ENCODE measurements at places on chromosomes 1 and 21.

GRCh38 chr1:175195281-175195680 lies 2.7 kb upstream of the KIAA0040 start:
- DNase-seq, result no peak

GRCh38 chr1:21912038-21912758 lies 24.9 kb downstream of the HSPG2 start:
- no peak for DNase-seq

DNA sequence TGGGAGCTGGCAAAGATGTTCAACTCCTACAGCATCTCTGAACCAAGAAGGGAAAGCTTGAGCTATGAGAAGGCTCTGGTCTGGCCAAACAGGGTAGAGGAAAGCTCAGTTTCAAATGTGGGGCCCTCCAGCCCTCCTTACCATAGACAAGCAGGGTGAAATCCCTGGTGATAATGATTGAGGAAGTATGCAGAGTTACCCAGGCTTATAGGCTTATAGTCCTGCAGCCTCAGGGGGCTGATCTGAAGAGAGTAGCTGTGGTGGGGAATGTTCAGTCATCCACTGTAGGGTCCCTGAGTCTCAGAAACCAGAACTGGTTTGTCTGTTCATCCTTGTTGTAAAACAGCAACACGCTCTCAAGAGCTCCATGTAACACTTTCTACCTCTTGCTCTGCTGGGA lies 19.8 kb upstream of the LY9 start:
- no peak for DNase-seq

GRCh38 chr1:205582046-205582445 lies 49.8 kb downstream of the ELK4 start:
- DNase-seq, result no peak

DNA sequence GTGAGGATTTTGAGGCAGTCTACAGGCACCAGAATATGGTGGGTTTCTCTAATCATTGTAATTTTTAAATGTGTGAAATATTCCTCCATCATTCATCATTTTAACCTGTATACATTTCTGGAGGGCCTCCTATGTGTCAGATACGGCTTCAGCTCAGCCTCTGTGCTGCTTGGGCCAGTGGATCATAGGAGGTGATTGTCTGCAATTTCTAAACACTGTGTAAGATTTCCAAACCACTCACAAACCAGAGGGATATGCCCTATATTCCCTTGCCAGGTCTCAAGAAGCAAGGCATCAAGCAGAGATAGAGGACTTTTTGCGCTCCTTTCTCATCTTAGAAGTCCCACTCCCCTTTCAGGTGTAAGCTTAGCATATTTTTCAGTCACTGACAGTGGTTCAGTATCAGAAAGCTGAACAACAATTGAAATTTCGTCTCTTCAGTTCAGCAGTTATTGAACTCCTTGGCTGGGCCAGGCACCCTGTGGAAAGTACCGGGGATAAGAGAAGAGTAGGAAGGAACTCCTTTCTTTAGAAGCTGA lies 190.9 kb downstream of the NFIA start:
- no peak for DNase-seq

Measured in AG20443 (cell line).